Effector memory CD4-positive, alpha-beta T cell (primary cell): ENCODE measurements at places on chromosomes 5 and 9.
A peak's percentile ranks its signal among the peaks of the same experiment; 100 is the strongest.

DNA sequence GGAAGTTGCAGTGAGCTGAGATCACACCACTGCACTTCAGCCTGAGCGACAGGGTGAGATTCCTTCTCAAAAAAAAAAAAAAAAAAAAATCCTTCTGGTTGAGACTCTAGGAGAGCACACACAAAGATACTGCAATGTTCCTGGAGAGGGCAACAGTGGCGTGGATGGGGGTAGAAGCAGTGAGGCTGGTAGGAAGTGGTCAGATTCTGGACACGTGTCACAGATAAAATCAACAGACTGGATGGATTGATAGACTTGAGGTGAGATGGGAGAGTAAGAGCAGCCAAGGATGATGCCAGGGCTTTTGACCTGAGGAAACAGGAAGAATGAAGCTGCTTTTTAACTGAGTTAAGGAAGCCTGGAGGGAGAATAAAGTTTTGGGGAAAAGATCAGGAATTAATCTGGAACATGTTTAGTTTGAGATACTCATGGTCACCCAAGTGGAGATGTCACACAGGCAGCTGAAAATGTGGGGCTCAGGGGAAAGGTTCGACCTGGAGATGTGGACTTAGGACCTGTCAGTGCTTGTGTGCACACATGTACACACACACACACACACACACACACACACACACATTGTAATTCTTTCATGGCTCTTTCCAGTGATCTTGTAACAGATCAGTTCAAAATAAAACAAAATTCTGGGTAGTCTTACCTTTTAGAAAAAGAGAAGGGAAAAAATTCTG, 88.1 kb downstream of the FANCC start:
- DNase-seq = no peak

- peak; percentile 48 for DNase-seq
Measured at GRCh38 chr5:151115272-151115905, 34.6 kb upstream of the TNIP1 start.

GRCh38 chr9:88874391-88874790, 116.9 kb upstream of the S1PR3 start:
- DNase-seq = no peak

- DNase-seq = no peak
Measured at GRCh38 chr9:137273611-137274320, 3.8 kb upstream of the TOR4A start.

DNA sequence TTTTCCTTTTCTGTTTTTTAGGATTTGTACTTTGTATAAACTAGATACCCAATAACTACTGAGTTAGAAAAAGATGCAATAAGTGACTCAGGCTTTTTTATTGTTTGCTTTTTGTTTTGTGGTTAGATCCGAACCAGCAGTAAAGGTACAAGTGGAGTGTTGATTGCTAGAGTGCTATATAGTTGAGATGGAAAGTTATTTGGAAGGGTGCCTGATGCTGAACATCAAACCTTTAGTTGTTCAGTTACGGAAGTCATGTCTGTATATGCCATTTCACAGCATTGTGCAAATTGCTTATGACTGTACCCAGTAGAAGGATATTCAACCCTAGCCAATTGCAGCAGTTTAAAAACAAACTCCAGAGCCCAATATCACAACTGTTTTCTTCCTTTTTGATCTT, 285.1 kb downstream of the MAT2B start:
- DNase-seq = no peak

DNA sequence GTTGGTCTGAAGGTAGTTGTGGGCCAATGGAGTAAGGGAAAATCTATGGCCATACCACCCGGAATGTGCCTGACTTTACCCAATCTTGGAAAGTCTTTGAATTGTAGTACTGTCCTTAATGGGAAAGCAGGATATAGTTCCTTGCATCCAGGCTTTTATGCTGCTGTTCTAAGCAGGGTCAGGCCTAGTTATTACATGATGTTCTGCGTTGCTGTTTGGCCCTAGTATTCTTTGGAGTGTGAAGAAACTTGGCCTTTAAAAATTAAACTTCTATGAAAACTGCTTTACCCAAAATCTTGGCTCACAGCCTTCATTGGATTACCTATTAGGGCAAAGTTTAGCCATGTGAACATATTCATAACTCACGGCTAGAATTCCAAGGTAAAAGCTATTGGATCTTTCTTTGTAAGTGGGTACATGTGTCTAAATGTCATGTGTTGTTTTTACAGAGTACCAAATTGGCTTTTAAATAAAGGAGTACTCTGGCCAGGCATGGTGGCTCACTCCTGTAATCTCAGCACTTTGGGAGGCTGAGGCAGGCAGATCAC, 211.1 kb downstream of the DTWD2 start:
- no peak for DNase-seq

GRCh38 chr9:124377551-124378406, 37.5 kb downstream of the PSMB7 start:
- no peak for DNase-seq

GRCh38 chr5:61981886-61982285, 324.1 kb upstream of the KIF2A start:
- no peak for DNase-seq

DNA sequence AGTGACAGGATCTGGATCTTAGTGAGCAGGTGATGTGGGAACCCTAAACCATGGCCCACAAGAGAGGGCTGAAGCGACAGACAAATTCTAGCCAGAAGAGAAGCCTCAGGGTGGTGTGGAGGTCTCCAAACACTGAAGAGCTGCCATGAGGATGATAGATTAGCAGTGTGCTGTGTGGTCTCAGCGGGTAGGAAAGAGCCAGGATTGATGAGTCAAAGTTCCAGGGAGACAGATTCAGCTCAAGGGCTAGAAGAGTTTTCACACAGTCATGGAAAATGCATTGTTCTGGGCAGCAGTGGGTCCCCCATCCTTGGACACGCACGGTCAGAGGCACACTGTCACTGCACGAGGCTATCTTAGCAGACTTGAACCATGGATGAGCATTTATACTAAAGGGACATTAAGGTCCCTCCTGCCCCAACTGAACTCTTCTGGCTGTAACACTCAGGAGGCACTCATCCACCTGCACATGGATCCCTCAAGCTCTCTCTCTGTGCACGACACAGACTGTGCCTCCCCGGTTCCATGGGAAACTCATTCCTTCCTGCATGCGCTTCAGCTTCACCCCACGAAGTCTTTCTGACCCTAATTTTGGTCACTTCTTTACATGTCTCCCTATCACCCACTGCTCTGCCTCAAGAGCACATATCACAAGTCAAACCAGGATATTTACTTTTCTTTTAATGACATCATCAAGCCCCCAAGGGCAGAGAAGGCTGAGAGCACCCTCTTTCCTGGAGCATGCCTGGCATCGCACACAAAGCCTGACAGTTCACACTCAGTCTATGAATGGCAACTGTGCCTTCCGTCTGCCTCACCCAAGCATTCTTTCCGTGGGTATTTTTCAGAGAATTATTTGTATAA, 84.8 kb downstream of the TLE1 start:
- DNase-seq = no peak

DNA sequence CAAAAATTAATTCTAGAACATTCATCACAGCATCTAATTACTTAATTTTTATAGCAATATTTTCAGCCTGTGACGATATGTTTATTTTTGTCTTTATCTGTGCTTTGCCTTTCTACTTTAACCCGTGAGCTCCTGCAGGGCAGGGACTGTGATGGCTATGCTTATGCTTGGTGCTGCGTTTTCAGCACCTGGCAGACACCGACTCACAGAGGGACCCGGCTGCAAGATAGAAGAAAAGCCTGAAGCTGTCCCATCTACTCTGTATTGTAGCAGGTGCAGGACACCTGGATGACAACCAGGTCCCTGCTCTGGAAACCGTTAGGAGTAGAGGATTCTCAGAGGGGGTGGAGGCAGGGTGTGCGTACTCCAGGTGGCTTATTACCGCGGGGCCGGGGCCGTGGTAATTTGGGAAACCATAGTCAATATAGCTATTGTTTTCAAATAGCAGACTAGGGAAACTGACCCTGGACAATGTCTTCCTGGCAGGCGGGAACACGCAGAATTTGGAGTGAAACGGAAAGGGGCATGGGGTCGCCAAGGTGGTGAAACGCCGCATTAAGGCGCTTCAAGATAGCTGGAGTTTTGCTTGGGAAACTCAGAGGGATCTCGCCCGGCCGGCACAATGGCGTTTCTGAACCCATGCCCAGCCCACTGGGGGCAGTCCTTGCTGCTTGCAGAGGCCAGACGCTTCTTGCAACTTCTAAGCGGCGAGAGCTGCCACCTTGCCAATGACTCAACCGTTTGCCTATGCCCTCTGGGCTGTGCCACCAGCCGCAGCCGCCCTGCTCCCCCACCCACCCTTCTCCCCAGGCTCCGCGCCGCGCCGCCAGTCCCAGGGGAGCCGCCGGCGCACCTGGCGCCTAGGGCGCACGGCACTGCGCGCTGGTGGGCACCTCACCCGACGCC, 140.1 kb upstream of the PALM2AKAP2 start:
- no peak for DNase-seq

DNA sequence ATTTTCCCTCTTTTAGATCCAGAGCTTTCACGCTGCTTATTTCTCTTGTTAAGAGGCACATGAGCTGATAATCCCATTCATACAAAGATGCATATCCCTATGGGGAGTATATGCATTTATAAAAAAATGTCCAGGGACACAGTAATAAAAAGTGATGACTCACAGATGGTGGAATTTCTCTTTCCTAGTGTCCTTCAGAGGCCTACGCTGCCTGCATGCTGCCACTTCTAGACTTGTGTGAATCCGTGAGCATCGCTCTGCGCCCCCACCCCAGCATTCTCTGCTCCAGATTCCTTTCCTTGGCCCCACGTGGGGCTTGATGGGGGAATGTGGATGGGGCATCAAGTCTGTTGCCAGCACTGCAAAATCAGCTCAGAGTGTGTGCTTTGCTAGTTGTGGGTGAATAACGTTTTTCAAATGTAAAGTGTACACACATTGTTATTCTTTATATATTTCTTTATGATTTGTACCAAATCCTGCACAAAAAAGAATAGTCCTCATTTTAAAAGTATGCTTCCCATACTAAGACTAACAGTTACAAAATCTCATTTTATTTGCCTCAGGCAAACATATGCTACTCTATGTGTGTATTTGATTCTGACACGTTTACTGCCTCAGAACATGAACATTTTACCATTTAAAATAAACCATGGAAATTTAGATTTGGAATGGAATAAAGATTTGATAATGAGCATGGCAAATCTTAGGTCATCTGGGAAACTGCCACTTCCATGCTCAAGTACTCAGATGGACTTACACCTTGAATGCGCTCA, 22.4 kb upstream of the RASGRF2 start:
- no peak for DNase-seq

DNA sequence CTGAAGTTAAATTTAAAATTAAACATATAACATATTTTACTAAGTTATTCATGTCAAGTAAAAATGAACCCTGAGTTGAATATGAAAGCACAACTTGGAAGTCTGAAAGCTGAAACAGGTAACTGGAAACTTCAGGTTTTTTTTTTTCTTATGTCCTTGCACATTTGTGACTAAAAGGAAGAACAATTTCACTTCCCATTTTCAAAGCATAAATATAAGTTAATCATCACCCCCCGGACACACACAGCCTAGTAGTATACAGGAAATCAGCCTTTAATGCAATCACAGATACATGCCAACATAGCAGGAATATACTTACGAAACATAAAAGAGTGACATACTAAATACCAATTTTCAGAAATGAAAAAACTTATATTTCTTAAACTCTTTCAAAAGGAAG, 225.9 kb downstream of the RFX3 start:
- DNase-seq = no peak

DNA sequence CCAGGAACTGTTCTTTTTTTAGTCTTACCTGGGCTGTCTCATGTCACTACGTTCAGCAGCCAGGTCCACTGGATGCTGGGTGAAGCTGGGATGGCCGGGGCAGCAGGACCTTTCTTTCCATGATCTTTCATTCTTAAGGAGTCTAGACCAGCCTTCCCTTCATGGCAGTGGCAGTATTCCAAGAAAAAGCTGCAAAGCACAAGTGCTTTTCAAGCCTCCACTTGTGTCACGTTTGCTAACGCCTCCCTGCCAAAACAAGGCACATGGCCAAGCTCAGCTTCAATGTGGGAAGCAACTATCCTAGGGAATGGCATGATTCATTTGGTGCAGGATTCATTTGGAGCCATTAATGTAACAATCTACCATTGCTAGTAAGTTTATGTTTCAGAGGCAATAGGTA, 94.8 kb downstream of the RCL1 start:
- no peak for DNase-seq

DNA sequence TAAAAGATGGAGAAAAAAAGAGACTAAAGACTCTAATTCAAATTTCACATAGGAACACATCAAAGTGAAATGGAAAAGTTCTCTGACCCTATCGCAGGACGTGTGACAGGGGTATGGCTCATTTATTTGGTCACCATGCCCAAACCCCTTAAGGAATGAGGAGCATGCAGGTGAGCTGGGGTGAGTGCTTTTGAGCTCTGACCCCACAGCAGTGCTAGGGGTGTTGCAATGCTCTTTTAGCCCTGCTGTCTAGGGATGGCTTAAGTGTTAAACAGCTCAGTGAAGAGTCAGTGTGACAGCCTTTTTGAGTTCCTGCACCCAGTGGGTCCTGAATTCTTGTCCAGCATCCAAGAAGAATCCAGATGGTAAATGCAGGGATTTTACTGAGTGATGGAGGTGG, 143.0 kb upstream of the ANKRD55 start:
- no peak for DNase-seq

GRCh38 chr9:33013962-33014664, 11.0 kb upstream of the DNAJA1 start:
- DNase-seq = no peak

- DNase-seq = no peak
Measured at GRCh38 chr5:87581661-87582060, 168.9 kb upstream of the CCNH start.

DNA sequence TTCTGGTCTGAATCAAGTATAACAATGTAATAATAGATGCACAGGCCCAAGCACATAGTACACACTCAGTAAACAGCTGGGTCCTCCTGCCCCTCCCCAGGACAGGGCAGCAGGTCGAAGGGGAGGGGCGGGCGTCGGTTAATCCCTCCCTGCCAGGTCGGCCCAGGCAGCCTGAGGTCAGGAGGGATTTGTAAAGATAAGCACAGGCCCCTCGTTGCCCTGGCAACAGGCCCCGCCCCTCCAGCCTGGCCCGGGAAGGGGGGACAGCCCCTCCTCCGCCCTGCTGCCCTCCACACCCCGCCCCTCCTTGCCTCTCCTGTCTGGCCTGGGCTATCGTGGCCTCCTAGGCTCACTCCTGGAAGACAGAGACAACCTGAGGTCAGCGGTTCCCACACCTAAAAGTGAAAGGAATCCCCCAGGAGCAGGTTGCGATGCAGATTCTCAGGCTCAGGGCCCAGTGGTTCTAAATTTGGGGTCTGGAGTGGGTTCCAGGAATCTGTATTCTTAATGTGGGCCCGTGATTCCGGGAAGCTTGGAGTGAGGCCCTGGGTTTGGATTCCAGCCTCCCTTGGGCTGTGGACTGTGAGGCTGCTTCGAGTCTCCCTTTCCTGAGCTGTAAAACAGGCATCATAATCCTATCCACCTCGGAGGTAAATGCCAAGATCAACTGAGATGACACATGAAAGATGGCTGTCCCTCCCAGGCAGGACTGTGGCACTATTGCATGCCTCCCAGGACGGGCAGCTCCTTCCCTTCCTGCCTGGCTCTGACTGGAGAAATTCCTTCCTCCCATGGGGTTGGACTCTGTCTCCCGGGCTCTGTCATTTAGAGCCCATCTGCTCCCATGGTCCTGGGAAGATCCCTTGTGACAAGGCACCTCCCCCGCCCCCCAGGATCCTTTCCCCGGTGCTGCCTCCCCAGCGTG, 4.4 kb downstream of the CRB2 start:
- no peak for DNase-seq

GRCh38 chr9:95505072-95505716, 11.6 kb downstream of the PTCH1 start:
- no peak for DNase-seq
